Liver (tissue), 10 donors: ENCODE measurements at places on chromosomes 4 and X.

DNA sequence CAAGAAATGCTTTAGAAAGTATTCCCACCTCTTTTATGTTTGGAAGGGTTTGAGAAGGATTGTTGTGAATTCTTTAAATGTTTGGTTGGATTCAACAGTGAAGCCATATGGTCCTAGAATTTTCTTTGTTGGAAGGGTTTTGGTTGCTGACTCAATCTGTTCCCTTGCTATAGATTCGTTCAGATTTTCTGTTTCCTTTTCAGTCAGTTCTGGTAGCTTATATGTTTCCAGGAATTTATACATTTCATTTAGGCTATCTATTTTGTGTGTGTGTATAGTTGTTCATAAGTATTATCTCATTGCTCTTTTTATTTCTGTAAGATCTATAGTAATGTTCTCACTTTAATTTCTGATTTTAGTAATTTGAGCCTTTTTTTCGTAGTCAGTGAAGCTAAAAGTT, 114.4 kb downstream of the MSN start:
- no peak for DNase-seq

- no peak for DNase-seq
These were observed 21.4 kb downstream of the MFAP3L start for GRCh38 chr4:170004651-170005295.

GRCh38 chr4:8774071-8774470, 97.6 kb downstream of the HMX1 start:
- no peak for DNase-seq

- DNase-seq = no peak
These were observed 3.2 kb upstream of the CLOCK start for GRCh38 chr4:55549888-55550287.

- no peak for DNase-seq
These were observed 11.9 kb downstream of the SMIM31 start for GRCh38 chr4:164765833-164766232.

GRCh38 chrX:131067216-131067615, 9.1 kb downstream of the ARHGAP36 start:
- DNase-seq = no peak

DNA sequence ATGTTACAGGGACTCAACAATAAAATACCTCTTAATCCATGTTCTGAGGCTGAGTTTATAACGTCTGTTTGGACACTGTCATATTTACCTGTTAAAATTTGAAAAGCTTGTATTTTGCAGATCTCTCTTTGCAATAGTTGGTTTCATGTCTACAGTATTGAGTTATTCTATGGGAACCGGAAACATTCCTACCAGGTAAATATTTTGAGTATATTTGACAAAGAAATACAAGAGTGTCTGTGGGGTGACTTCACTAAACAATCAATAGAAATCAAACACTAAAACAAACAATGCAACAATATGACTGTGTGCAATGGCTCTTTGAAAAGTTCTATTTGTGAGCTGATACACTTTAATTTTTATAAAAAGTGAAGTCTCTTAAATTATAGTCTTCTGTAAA, 47.7 kb upstream of the CXCL8 start:
- DNase-seq = no peak
